Left ventricle myocardium superior (tissue), 1 donor: ENCODE measurements at places on chromosomes 4 and X. TPM values are rescaled to one million over a fixed set of nuclear protein-coding genes. Genes with fewer than 3 reads are reported as not detected.

DNA sequence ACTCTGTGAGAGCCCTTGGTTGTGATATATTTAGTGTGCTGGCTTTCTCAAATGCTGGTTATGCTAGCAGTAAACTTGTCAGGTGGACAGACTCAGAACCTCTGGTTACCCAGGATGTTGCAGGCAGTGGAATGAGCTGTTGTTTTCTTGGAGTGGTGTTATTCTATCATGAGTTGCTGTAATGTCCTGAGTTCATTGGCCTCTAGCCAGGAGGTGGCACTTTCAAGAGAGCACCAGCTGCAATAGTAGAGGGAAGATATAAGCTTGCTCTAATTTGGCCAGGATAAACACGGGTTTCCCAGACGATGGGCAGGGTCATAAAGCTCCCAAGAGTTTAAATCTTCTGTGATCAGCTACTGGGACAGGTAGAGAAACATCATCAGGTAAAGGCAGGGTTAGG lies 95.0 kb upstream of the UBQLN2 start:
- no peak for DNase-seq

GRCh38 chr4:6466756-6467381 lies 5.5 kb downstream of the PPP2R2C start:
- DNase-seq: no peak

DNA sequence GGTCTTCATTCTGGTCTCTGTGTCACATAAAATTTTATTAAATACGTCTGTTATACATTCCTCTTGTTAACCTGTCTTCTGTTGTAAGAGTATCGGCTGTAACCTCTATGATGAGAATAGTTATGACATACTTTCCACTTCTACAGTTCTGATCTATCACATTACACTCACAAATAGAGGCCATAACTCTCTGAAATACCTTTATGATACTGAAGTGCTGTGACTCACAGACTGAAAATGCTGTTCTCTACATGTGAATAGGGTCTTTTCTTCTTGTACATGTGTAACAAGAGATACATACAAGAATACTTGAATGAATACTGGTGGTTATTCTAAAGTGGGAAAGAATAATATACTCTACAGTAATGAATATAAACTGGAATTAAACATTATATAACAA lies 1047.6 kb downstream of the TECRL start:
- DNase-seq: no peak

DNA sequence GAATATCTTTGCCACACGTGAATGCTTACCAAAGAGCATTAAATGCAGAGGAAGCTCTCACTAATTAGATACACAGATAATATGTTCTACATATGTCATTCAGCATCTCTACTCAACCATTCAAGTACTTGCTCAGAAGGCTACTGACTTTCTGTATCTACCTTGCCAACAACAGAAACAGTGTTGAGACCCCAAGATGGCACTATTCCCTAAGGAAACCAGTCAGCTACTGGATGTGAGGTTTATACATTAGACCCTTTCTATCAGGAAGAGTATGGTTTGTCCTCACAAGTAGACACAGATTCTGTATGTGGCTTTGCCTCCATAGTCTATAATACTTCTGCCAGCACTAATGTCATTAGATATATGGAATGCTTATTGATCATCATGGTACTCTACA lies 443.9 kb upstream of the INTU start:
- DNase-seq: no peak

GRCh38 chrX:69564665-69565064 lies 51.2 kb upstream of the EDA start:
- DNase-seq: no peak

HGFAC gene
- total RNA-seq: 0.67 TPM
